ENCODE measurements at places on chromosomes 7 and 10. TPM values are rescaled to one million over a fixed set of nuclear protein-coding genes. Genes with fewer than 3 reads are reported as not detected.
A peak's percentile ranks its signal among the peaks of the same experiment; 100 is the strongest.

DNA sequence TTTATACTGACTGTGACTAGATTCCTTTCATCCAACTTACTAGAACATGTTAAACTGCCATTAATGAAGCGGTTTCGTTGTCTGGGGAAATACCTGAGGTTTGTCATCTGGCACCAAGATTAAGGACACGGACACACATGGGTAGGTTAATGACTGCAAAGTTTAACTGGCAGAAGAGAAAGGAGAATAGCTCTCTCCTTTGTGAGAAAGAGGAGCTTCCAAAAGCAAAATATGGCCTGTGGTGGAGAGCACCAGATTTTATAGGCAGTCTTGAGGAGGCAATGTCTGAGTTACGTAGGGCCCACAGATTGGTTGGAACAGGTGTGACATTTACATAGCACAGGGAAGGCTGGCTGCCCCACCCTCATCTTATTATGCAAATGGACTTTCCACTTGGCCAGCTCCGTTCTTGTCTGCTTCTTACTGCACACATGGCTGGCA lies 1193.0 kb upstream of the CELF2 start:
- no peaks in the 10 kb centered on the region for H3K27me3 ChIP-seq
- no peaks in the 10 kb centered on the region for H3K4me1 ChIP-seq
- H3K4me3 ChIP-seq = no peak overlapping the region
- H3K36me3 ChIP-seq = no peaks in the 10 kb centered on the region

GRCh38 chr7:135664046-135664589 lies 1.8 kb downstream of the STMP1 start:
- no peaks in the 10 kb centered on the region for H3K27me3 ChIP-seq
- no peak overlapping the region for H3K27ac ChIP-seq
- H3K4me3 ChIP-seq = no peak overlapping the region
- no peak for DNase-seq
- H3K4me1 ChIP-seq = no peaks in the 10 kb centered on the region

- no peaks in the 10 kb centered on the region for H3K4me1 ChIP-seq
- no peak overlapping the region for H3K4me3 ChIP-seq
- no peaks in the 10 kb centered on the region for H3K27me3 ChIP-seq
- DNase-seq = no peak
- no peak overlapping the region for H3K27ac ChIP-seq
Measured at GRCh38 chr7:123811056-123811455, 33.9 kb upstream of the HYAL4 start.

DNA sequence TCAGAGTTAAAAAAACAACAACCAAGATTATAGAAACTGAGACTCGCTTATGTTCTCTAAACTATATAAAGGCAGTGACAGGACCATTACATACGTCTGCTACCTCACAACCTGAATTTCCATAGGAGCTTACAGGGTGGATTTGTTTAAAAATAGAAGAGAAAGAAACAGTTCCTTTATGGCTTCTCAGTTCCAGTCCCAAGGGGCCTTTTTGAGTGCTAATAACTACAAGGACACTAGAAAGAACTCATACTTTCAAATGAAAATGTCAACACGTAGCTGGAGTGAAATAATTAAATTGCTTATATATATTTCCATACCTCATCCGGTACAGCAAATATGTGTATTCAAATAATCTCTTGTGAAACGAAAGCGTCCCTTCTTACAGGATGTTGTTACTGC lies 19.7 kb downstream of the TSPAN12 start:
- H3K27me3 ChIP-seq = no peaks in the 10 kb centered on the region
- DNase-seq = no peak
- H3K27ac ChIP-seq = no peak overlapping the region
- no peak overlapping the region for H3K4me3 ChIP-seq
- H3K36me3 ChIP-seq = no peaks in the 10 kb centered on the region

DNA sequence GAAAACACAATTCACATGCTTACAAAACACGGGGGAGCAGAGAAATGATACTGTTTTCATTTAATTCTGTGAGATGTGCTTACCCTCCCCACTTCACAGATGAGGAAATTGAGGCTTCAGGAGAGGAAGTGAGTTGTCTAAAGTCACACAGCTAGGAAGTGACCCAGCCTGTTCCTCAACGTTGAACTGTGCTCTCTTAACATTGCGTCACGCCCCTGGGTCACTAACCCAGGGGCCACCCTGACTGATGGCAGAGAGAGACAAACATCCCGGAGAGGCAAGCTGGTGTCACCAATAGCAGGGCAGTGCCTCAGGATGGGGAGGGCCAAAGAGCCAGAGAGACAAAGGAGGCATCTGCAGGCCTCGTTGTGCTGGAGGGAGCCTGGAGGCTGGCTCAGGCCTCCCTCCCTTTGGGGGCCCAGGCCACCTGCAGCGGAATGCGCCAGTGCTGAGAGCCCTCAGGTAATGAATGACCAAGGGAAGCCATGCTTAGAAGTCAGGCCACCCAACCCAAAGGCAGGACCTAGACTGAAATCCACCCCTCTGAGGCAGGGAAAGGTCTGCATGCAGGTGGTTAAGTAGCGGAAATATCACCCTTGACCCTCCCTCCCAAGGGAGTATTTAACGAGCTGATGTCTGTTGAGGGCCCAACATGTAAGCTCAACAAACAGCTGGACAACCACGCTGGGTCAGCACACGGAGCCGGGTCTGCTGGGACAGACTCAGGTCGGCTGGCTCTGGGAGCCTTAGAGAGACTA lies 81.3 kb downstream of the C10orf105 start:
- H3K4me3 ChIP-seq = no peak overlapping the region
- no peaks in the 10 kb centered on the region for H3K27me3 ChIP-seq
- no peak overlapping the region for H3K27ac ChIP-seq
- peak; percentile 62 for DNase-seq
- no peaks in the 10 kb centered on the region for H3K36me3 ChIP-seq

DNA sequence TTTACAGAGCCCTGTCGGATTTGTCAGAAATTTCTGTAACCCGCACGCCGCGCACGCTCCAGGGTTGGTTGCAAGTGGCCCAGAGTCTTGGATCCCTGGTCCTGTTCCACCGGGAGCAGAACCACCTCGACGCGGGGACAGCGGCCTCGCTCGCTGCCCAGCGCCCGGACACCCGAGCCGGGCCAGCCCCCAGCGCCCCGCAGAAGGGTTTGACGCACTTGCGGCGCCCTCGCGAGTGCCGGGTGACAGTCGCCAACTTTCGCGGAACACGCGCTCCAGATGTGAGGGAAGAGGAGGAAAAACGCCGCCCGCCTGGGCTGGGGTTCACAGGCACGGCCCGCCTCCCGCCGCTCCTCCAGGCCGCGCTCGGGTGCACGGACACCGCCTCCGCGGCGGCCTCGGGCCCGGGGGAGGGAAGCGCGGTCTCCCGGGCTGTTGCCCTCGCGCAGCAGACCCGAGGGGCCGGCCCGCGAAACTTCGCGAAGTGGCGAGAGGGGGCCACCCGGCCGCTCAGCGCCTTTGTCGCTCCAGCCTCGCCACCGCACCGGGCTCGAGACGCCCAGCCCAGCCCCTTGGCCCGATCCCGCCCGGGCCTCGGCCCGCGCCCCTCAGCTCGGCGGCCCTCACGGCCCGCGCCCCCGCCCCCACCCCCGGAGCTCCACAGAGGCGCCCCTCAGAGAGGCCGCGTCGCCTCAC lies 514 bp downstream of the RNF216 start:
- peak overlapping the region; percentile 85 for H3K4me3 ChIP-seq
- H3K4me1 ChIP-seq = peaks cover 3% of the 10 kb centered on the region
- peaks cover 2% of the 10 kb centered on the region for H3K36me3 ChIP-seq
- H3K27me3 ChIP-seq = no peaks in the 10 kb centered on the region
- peak overlapping the region; percentile 15 for H3K27ac ChIP-seq

DNA sequence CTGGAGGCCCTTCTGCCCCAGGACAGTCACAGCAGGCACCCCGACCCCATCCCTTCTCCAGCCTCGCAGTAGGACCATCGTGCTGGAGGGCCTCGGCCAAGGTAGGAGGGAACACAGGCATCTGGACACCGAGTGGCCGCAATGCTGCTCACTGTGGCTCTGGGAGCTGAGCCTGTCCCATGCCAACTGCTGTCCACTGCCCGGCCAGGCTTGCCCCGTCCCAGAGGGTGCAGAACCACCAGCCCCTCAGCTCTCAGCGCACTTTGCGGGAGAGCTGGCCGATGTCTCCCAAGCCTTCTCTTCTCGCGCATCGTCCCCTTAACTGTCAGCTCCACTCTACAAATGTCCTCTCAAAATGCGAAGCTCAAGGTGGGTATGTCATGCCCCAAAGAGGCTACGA lies 197.2 kb downstream of the PTPRN2 start:
- DNase-seq = no peak
- H3K4me1 ChIP-seq = no peaks in the 10 kb centered on the region
- H3K36me3 ChIP-seq = no peaks in the 10 kb centered on the region
- H3K27me3 ChIP-seq = no peaks in the 10 kb centered on the region

GRCh38 chr10:91974960-91975359 lies 51.4 kb downstream of the BTAF1 start:
- no peak overlapping the region for H3K27ac ChIP-seq
- H3K36me3 ChIP-seq = no peaks in the 10 kb centered on the region
- no peak overlapping the region for H3K4me3 ChIP-seq
- H3K4me1 ChIP-seq = no peaks in the 10 kb centered on the region
- no peak for DNase-seq
- no peaks in the 10 kb centered on the region for H3K27me3 ChIP-seq

GRCh38 chr7:151304856-151305255 lies 36.8 kb upstream of the NUB1 start:
- no peak overlapping the region for H3K27ac ChIP-seq
- H3K36me3 ChIP-seq = no peaks in the 10 kb centered on the region
- DNase-seq = no peak
- no peaks in the 10 kb centered on the region for H3K4me1 ChIP-seq
- no peaks in the 10 kb centered on the region for H3K27me3 ChIP-seq
- no peak overlapping the region for H3K4me3 ChIP-seq

- no peak for DNase-seq
- no peaks in the 10 kb centered on the region for H3K4me1 ChIP-seq
- no peak overlapping the region for H3K4me3 ChIP-seq
- H3K36me3 ChIP-seq = no peaks in the 10 kb centered on the region
- H3K27ac ChIP-seq = no peak overlapping the region
Measured at GRCh38 chr7:100486111-100486636, 2.4 kb downstream of the NYAP1 start.

GRCh38 chr7:97373736-97374135 lies 256.2 kb downstream of the SDHAF3 start:
- H3K27ac ChIP-seq = no peak overlapping the region
- H3K4me3 ChIP-seq = no peak overlapping the region
- H3K36me3 ChIP-seq = no peaks in the 10 kb centered on the region
- no peaks in the 10 kb centered on the region for H3K4me1 ChIP-seq
- DNase-seq = no peak

- H3K4me3 ChIP-seq = no peak overlapping the region
- H3K36me3 ChIP-seq = no peaks in the 10 kb centered on the region
- no peak for DNase-seq
Measured at GRCh38 chr7:103928581-103928980, 60.9 kb downstream of the RELN start.

DNA sequence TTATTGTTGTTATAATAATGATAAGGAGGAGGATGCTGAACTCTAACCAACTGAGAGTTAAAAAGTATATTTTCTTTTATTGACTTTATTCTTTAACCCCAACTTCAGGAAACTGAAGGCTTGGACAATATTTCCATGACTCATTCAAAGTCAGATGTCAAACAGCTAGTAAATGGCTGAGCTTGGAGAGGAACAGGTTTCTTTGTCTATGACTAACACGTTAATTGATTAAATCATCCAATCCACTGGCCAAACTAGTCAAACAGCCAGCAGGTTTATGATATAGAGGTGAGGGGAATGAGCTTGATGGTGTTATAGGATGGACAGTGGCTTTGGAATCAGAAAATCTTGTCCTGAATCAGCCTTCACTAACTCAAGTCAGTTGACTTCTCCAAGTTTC lies 119.1 kb upstream of the WDR11 start:
- no peak overlapping the region for H3K27ac ChIP-seq
- no peaks in the 10 kb centered on the region for H3K27me3 ChIP-seq
- DNase-seq = no peak
- H3K4me3 ChIP-seq = no peak overlapping the region
- H3K4me1 ChIP-seq = no peaks in the 10 kb centered on the region

GPR158 gene
- 0.42 TPM for total RNA-seq

KLLN gene
- 0.66 TPM for total RNA-seq

MEST gene
- total RNA-seq = 23.0 TPM

STEAP4 gene
- 125 TPM for total RNA-seq

RTKN2 gene
- 0.21 TPM for total RNA-seq

Measured in aorta (tissue), 5 donors.